ENCODE measurements at places on chromosomes 5 and 9.

GRCh38 chr9:72954431-72955125 is 1.7 kb upstream of the ALDH1A1 start:
- peak; percentile 4 for DNase-seq

- no peak for DNase-seq
These were observed 785.3 kb upstream of the SEMA6A start for GRCh38 chr5:117359895-117360294.

DNA sequence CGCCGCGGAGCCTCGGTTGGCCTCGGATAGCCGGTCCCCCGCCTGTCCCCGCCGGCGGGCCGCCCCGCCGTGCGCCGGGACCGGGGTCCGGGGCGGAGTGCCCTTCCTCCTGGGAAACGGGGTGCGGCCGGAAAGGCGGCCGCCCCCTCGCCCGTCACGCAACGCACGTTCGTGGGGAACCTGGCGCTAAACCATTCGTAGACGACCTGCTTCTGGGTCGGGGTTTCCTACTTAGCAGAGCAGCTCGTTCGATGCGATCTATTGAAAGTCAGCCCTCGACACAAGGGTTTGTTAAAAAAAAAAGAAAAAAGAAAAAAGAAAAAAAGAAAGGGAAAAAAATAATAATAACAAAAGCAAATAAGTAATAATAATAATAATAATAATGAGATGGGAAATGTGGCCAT is 112.8 kb downstream of the GCNT1 start:
- no peak for DNase-seq

- no peak for DNase-seq
These were observed 397 bp upstream of the RECK start for GRCh38 chr9:36036253-36036779.

GRCh38 chr9:114250648-114251047 is 72.2 kb upstream of the ORM1 start:
- no peak for DNase-seq

GRCh38 chr5:56323505-56323904 is 90.4 kb upstream of the ANKRD55 start:
- peak; percentile 63 for DNase-seq

DNA sequence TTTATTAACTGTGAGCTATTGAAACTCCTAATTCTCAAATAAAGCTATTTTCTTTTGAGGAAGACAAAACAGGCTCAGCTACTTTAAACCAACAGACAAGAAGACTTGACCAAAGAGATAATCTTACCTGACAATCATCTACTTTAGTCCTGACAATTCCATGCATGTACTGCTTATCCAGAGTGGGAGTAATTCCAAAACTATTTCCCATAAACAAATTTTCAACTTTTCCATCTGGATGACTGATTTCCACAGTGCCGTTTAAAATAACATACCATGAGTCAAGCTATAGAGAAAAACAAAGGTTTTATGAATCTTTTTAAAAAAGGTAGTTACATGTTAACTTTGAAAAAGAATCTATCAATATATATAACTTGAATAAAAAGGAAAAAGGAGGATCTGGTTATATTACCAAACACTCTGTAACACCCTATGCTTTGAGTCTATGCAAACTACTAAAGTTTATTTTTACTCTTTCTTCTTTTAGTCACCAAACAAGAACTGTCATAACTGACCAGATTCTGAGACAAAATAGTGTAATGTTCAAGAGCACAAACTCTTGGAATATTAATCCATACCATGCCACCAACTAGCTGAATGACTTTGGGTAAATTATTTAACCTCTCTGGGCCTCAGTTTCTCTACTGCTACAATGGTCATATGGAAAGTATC is 129.7 kb downstream of the RAPGEF6 start:
- DNase-seq = peak; percentile 16

DNA sequence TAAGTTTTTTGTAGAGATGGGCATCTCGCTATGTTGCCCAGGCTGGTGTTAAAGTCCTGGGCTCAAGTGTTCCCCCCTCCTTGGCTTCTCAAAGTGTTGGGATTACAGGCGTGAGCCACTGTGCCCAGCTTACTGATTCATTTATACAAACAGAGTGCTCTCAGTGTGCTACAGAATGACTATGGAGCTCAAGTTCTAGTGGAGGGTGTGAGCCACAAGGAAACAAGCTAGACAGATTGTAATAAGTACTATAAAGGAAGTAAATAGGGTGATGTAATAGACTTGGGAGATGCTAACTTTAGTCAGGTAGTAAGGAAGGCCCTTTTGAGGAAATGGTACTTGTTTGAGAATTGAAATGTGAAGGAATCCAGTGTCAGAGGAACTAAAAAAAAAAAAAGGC is 1.7 kb upstream of the TMEM267 start:
- DNase-seq = no peak

- DNase-seq = peak; percentile 89
These were observed 59.5 kb upstream of the PCA3 start for GRCh38 chr9:76704593-76705204.

DNA sequence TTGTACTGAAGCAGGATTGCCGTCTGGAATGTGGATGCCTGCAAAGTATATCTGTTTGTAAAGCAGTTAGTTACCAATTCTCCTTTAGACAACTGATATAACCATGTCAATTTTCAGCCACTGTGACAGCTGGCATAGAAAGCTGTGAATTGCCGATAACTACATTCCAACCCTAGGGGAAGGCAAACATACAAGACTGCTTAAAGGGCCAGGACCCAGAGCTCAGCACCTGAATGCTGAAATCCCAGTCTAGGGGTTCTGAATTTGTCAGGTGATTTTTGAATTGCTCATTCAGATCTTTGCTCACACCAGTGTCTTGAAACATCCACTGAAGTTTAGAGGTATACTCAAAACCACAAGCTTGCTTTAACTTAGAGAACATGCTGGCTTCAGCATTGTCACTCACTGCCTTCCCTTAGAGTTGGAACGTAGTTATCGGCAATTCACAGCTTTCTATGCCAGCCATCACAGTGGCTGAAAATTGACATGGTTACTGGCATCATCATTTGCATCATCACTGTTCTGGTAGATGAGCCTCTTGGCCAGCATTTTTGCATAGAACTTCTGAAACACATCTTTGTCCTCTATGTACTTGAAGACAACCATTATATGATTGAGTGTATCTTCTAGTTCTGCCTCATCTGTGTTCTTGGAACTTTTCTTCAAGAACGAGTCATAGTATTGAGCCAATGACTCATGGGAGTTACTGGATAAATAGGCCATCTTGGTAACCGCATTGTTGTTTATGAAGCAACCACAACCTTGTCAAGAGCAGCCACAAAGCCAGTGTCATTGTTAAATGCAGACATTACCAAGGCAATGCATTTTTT is 82.1 kb downstream of the CCDC192 start:
- DNase-seq = peak; percentile 88

DNA sequence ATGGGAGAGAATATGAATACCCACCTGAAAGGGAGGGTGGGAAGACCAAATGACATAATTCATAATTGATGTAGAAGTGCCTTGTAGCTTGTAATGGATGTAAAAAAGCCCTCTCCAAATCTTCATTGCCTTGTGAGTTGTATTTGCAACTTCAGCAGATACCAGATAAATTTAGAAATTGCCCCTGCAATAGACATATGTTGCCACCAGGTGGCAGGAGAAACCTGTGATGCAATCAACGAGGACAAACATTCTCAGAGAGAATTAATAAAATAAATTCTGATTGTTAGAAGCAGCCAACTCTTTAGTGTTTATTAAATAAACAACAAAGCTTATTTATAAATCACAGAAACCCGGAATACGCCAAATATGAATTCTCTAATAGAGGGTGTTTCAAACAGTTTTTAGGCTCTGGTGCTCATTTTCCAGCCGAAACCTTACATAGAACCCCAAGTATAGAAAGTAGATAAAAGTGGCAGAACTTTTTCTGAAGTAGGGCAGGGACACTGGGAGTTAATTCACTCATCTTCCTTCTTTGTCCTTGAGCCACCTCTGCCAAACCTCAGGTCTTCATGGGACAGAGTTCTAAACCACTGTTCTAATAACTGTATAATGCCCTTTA is 147.8 kb downstream of the TMEM38B start:
- peak; percentile 35 for DNase-seq

DNA sequence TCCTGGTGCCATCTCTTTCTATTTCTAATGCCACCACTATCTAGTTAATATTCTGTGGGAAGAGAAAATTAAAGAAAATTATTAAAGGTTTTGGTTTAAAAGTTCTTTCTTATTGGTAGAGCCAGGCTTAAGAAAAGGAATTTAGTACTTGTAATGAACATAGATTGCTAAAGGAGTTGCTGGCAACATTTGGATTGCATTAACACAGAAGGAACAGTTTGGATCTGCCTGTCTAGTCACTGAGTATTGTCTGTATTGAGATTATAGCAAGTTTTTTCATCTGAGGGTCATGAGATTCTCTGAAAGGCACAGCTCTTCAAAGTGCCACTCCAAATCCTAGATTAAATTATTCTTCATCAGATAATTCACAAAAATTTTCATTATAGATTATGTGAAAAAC is 32.0 kb downstream of the FSD1L start:
- DNase-seq = peak; percentile 14

DNA sequence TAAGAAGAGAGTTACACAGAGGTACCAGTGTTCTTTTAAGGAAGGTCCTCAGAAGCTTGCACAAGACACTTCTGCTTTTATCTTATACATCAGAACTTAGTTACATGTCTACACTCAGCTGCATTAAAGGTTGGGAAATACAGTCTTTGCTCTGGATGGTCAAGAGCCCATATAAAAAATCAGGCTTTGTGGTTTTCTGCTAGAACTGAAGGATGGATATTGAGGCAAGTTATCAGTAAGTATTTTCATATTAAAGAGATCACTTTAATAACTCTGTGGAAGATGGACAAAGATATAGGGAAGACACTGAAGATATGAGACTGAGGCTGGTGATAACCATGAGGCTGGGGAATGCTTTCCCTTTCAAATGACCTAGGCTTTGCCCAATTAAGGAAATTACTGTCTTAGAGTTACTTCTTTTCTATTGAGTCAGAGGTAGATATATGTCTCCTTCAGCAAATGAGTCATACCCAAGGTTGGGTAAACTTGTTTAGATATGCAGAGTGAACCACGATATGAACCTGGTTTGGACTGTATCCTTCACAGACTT is 87.0 kb upstream of the TNC start:
- DNase-seq = peak; percentile 97

DNA sequence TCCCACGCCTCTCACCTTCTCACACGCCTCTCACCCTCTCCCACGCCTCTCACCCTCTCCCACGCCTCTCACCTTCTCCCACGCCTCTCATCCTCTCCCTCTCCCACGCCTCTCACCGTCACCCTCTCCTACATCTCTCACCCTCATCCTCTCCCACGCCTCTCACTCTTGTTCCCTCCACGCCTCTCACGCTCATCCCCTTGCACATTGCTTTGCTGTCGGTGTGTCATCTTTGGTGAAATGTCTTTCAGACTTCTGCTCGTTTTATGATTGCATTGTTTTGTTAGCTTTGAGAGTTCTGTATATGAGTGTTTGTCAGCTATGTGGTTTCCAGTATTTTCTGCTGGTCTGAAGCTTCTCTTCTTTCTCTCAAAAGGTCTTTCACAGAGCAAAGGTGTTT is 102.7 kb downstream of the EHMT1 start:
- DNase-seq = no peak

GRCh38 chr9:83511051-83511450 is 27.1 kb downstream of the FRMD3 start:
- DNase-seq = peak; percentile 43

GRCh38 chr9:91734371-91734981 is 215.6 kb downstream of the ROR2 start:
- peak; percentile 50 for DNase-seq

- DNase-seq = no peak
These were observed 25.2 kb upstream of the FOCAD start for GRCh38 chr9:20658677-20659473.

- no peak for DNase-seq
These were observed 176.3 kb upstream of the SEMA6A start for GRCh38 chr5:116750631-116751580.

DNA sequence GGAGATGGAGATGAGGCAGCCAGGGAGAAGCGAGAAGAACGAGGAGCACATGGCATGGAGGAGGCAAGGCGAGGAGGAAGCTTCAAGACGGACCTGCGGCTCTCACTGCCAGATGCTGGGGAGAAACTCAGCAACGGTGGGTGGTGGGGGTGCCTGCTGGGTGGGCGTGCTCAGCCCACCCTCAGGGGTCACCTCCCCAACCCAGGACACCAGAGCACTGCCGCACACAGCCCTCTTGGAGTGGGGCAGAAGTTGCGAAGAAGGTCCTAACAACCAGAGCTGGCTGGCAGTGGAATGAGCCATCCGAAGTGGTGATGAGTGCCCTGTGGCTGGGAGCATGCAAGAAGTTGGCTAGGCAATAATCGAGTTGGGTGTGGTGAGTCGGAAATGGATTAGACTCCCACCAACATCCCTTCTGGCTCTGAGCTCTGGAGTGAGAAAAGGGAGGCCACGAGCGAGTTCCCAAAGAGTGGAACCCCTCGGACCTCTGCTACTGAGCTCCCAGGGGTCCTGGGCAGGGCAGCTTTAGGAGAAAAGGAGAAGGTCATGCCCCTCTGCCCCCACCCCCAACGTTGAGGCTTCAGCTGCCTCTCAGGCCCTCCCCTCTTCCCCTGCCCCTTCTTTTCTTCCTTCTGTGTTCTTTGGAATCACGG is 212.7 kb upstream of the MVB12B start:
- DNase-seq = no peak

DNA sequence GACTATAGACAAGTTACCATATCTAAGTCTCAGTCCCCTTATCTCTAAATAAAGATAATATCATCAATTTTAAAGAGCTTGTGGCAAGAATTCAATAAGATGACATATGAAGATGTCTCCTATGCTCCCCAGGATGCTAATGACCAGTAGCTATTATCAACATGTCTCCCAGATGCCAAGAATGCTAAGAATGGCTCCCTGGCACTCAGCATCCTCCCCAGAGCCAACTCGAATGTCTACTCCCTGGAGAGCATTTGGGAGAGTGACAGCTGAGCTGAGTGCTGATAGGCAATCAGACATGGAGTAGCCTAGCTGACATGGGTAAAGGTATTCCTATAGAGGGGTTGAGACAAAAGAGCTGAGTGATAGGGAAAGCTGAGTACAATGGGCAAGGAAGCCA is 15.9 kb downstream of the P4HA2 start:
- peak; percentile 15 for DNase-seq

DNA sequence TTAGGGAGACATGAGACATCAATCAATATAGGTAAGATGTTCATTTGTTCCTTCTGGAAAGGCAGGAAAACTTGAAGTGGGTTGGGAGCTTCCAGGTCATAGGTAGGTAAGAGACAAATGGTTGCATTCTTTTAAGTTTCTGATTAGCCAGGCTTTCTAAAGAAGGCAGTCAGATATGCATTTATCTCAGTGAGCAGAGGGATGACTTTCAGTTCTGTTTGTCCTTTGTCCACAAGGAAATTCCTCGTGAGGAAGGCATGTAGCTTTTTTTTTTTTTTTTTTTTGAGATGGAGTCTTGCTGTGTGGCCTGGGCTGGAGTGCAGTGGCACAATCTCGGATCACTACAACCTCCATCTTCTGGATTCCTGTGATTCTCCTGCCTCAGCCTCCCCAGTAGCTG is 155.3 kb upstream of the ABCA1 start:
- no peak for DNase-seq

DNA sequence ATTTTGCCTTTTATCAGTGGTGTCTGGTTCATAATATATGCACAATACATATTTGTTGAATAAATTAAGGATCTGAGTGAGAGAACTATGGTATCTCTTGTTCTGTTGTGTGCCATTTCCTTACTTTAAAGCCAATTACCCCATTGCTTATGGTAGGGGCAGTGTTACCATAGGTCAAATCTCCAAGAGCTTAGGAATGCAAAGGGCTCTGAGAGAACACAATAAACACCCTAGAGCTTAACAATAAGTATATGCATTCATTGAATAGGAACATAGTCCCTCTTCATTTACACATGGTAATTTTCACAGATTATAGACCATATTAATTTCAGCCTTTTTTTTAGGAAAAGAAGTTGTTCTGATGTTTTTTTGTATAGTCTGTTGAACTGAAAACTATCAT is 112.2 kb downstream of the MCTP1 start:
- DNase-seq = no peak

All from fibroblast of skin of abdomen (primary cell).